NCI-H748 treated with DMSO at 0.1 percent for 48 hours (cell line): ENCODE measurements at places on chromosomes 3 and 15.

- no peak for DNase-seq
Measured at GRCh38 chr3:101038880-101039279, 45.7 kb upstream of the ABI3BP start.

DNA sequence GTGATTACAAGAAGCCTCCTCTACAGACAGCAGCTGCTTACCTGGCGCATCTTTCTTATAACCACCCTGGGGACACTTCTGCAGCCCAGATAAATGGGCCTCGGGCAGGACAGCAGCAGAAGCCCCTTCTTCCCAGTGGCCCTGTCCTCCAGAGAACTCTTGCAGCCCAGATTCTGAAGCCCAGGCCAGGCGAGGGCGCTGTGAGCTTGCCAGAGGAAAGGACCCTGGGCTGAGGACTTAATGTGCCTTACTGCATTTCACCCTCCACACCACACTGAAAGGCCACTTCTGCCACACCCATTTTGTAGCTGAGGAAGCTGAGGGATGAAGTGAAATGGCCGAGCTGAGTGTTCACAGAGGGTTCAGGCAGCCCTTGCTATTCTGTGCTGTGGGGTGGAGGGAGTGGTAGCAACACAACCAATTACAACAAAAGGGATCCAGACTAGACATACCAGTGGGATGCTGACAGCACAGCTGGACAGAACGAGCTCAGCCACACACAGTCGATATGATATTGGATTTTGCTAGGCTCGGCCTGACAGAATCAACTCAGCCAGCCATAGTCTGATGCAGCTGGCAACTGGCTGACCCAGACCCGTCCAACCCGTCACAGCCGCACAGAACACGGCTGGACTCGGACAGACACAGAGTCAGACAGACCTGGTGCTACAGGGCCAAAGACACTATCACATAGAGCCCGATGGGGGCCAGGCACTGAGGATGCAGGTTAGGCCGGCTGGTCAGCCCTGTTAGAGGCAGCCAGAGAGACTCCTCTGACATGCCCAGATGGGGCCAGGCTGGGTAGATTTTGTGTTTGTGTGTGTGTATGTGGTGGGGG is 7.3 kb downstream of the ACOX2 start:
- peak; percentile 6 for DNase-seq

GRCh38 chr15:84398763-84399701 is 163.5 kb downstream of the GOLGA6L4 start:
- no peak for DNase-seq

- DNase-seq = no peak
Measured at GRCh38 chr15:65868546-65869125, 655 bp upstream of the RAB11A start.

- DNase-seq = no peak
Measured at GRCh38 chr3:170050753-170051152, 13.0 kb downstream of the GPR160 start.

DNA sequence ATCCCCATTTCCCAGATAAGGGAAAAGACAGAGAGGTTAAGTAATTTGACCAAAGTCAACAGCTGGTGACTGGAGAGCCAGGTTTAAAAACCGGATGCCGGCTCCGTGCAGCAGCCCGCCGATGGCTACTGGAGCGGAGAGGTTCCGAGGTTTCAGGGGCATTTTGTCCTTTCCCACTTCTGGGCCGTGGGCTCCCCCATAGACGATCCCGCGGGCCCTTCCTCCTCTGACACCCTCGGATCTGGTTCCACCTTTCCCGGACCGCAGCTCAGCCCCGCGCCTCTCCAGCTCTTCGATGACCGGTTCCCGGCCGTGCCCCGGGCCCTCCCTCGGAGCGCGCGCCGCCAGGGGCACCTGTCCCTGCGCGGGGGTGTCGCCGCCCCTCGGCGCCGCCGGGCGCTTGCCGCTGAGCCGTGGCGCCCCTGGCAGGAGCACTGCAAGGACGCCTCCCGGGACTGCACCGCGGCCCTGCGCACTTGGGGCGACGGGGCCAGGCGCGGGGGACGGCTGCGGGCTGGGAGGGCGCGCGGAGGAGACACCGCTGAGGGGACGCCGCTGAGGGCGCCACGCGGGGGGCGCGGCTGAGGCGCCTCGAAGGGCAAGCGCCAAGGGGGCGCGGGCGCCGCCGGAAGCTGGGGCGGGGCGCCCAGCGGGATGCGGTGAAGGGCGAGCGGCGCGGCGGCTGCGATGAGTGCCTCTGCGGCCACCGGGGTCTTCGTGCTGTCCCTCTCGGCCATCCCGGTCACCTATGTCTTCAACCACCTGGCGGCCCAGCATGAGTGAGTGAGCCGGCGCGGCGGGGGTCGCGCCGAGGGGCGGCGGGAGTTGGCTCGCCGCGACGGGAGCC is at the start of gene TM6SF1:
Gene TM6SF1 (plus strand): TSS at position 652 of the 847 bp plus-strand sequence. CDS start 36 bp downstream, at position 688.
- no peak for DNase-seq

- no peak for DNase-seq
Measured at GRCh38 chr3:117114517-117115265, 405.1 kb downstream of the TUSC7 start.

DNA sequence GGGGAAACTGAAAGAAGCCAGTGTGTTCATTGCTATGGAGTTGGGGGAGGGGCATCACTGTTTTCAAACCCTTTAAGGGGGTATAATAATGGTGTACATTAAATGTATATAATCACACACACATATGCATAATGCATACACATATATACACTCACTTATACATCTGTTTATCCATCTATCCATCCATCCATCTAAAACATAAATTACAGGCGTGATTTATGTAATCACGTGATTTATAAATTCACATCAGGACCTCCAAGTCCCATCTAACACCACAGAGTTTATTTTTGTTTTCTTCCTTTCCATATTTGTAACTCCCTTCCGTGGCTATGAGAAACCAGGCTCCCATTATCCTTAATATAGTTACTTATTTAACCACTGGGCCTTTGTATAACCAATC is 39.8 kb downstream of the GRAMD1C start:
- DNase-seq = no peak

GRCh38 chr3:15682561-15683185 is 81.1 kb downstream of the BTD start:
- no peak for DNase-seq

DNA sequence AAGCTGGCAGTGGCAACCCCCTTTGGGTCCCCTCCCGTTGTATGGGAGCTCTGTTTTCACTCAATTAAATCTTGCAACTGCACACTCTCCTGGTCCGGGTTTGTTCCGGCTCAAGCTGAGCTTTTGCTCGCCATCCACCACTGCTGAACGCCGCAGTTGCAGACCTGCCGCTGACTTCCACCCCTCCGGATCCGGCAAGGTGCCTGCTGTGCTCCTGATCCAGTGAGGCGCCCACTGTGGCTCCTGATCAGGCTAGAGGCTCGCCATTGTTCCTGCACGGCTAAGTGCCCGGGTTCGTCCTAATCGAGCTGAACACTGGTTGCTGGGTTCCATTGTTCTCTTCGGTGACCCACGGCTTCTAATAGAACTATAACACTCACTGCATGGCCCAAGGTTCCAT is 22.8 kb downstream of the CHST2 start:
- no peak for DNase-seq

- DNase-seq = no peak
Measured at GRCh38 chr3:27216955-27217552, 152.1 kb downstream of the NEK10 start.

GRCh38 chr3:54621184-54621583 is 306.7 kb downstream of the LRTM1 start:
- no peak for DNase-seq

- no peak for DNase-seq
Measured at GRCh38 chr15:90336705-90337141, 15.4 kb upstream of the ZNF774 start.

DNA sequence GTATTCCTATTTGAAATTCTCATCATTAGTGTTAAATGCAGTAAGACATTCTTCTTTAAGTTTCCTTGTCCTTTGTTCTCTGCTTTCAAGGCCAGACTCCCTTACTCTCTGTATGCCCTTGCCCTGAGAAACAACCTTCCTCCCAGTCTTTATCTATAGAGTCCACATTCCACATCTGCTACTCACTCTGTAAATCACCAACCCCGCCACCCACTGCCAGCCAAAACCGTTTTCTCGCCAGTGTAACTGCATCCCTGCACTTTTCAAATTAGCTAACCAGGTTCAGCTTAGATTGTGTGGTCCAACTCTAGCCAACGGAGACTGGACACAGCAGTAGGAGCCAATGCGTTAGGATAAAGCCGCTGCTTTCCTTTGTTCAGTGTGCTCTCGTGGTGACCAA is 402.4 kb upstream of the PDZRN3 start:
- DNase-seq = no peak

GRCh38 chr3:45684327-45684892 is 4.8 kb upstream of the SACM1L start:
- DNase-seq = peak; percentile 20

DNA sequence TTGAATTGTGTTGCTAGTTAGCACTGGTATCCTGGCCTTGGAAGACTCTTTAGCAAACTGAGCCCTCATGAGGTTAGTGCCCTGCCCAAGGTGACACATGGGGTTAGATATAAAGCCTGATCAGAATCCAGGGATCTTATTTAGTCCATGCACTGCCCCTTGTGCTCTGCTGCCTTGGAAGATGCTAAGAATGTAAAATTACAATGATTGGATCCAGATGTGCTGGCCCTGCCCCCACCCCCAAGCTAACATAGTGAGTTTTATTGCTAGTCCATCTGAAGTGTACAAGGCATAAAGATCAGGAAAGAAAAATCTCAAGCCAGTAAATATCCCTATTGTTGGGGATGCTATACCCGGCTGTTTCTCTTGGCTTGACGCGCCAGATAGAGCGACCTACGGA is 248.1 kb upstream of the C2CD4B start:
- no peak for DNase-seq

DNA sequence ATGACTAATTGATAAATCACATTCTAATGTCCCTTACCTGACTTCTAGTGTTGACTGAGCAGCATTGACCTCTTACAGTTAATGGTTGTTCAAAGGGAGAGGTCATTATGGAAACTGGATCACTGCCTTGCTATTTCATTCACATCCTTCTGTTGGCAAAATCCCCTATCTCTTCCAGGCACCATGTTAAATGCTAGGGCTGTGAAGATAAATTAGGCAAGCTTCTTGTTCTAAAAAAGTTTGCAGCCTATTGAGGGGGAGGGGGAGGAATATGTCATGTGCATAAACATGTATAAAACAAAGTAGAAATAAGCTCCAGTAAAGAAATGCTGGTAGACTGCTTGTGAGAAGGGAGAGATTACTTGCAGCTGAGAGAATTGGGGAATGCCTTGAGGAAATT is 84.8 kb upstream of the MLF1 start:
- no peak for DNase-seq

- no peak for DNase-seq
Measured at GRCh38 chr3:23341147-23341838, 138.2 kb downstream of the UBE2E2 start.

DNA sequence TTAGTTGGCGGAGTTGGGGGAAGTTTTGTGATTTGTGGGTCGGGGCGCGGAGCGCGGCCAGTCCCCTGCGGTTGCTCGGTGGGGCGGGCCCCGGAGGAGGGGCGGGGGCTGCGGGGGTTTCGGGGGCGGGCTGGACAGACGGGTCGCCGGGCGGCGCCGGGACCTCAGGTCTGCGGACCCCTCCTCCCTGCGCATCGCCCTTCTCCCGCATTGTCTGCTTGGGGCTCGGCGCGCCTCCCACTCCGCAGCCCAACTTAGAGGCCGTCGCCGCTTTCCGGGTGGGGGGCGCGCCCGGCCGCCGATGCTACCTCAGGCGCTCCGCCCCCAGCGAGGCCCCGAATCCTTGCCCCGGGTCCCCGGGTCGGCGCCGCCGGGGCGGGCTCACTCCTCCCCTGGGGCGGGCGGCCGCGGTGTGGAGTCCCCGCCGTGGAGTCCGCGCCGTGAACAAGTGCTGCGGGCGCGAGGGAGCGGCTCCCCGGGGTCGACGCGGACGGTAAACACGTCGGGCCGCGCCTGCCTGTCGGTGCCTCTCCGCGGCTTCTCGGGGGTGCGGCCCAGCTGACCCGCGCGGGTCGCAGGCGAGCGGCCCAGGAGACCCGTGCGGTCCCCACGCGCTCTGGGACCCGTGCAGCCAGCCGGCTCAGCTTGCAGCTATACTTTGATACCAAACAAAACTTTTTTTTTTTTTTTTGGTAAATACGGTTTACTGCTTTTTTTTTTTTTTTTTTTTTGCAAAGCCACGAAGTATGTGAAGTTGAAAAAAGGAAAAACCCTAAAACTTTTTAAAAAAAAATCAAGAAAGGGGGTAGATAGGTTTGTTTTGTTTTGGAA is 624 bp downstream of the AKAP13 start:
- DNase-seq = no peak

DNA sequence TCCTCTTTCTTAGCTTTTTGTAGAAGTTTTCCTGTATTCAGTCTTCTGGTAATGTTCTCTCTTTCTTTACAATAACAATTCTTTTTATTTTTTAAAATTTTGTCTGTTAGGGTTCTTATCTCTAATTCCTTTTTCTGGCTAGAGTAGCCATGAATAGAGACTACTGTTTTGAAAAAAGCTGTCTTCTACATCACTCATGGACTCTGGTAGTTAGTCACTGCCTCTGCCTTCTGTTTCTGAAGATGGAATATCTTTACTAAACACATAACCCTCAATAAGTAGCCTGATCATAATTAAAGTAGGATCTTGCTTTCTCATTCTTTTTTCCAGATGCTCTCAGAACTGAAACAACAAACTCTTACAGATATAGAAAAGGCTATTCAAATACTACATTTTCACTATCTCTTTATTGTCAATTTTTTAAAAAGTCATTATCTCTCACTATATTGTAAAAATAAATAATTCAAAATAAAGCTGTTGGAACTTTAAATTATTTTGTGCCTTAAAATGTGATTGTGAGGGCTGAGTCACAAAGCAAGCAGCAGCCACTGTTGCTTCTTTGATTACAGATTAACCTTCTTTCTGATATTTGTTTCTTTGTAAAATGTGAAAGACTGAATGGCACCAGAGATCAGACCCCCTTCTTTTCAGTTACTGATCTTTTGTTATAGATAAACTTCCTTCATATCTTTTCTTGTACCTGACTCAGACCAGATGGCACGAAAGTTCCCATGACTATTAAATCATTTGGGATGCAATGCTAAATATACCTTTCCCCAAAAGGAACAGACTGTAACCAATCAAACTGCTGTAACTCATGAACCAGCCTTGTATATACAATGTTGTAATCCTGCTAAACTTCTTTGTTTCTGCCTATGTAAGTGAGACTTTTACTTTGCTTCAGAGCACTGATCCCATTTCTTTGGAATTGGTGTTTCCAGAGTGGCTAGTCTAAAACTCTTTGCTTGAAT is 1159.5 kb downstream of the IGSF11 start:
- DNase-seq = no peak

DNA sequence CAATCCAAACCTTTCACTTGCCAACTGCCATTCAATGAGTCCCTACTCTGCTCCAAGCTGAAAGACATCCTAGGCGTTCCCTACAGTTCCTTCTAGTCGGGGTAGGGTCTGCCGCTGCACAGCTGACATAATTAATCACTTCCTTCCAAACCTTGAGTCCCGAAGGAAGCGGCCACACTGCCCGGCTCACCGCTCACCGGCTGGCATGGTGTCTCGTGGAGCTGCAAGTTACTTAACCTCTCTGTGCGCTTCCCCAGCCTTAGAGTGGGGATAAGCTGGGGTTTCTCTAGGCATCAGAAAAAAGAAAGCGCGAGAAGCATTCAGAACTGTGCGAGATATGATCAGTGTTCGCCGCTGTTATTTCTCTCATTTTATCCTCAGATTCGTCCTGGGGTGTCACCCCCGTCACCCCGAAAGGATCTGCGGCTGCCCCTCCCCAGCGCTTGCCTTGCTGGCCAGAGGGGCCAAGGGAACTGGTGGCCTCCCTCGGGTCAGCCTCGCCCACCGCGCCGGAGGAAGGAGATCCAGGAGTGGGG is 748 bp downstream of the MRPS25 start:
- no peak for DNase-seq
